Esophagus muscularis mucosa (tissue), 4 donors: ENCODE measurements at places on chromosomes 13 and 19. TPM values are rescaled to one million over a fixed set of nuclear protein-coding genes. Genes with fewer than 3 reads are reported as not detected.
A peak's percentile ranks its signal among the peaks of the same experiment; 100 is the strongest.

- no peaks in the 10 kb centered on the region for H3K36me3 ChIP-seq
- DNase-seq, result no peak
- no peak overlapping the region for H3K4me3 ChIP-seq
- no peak overlapping the region for H3K27ac ChIP-seq
These were observed 23.2 kb downstream of the NALCN start for GRCh38 chr13:101393140-101393539.

GRCh38 chr13:46334035-46334822 lies 52.8 kb downstream of the RUBCNL start:
- no peaks in the 10 kb centered on the region for H3K36me3 ChIP-seq
- H3K27me3 ChIP-seq, result no peaks in the 10 kb centered on the region
- no peaks in the 10 kb centered on the region for H3K4me1 ChIP-seq

GRCh38 chr19:6551607-6552450 lies 21.0 kb downstream of the TNFSF9 start:
- no peaks in the 10 kb centered on the region for H3K27me3 ChIP-seq
- H3K4me1 ChIP-seq, result no peaks in the 10 kb centered on the region
- no peak for DNase-seq
- no peak overlapping the region for H3K4me3 ChIP-seq
- H3K27ac ChIP-seq, result no peak overlapping the region
- H3K36me3 ChIP-seq, result no peaks in the 10 kb centered on the region

DNA sequence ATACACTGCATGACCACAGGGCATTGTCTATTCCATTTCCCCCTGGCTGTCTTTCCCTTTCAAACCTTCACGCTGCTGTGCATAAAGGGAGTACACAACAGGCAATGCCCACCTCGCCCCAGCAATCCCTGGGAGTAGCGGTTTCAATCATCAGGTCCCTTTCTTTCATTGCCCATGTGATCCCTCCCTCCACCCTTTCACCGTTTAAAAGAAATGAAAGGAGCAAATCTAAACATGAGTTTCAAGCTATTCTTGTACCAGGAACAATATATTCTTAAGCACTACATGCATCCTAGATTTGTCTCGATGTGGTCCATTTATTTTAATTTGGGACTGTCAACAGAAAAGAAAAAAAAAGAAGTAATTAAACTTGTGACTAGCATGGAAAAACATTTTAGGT lies 123.4 kb upstream of the ARGLU1 start:
- no peaks in the 10 kb centered on the region for H3K36me3 ChIP-seq
- H3K27me3 ChIP-seq, result no peaks in the 10 kb centered on the region
- peak; percentile 60 for DNase-seq

GRCh38 chr13:50766013-50766412 lies 77.5 kb downstream of the DLEU7 start:
- H3K36me3 ChIP-seq, result no peaks in the 10 kb centered on the region
- no peak overlapping the region for H3K4me3 ChIP-seq
- H3K27ac ChIP-seq, result no peak overlapping the region
- H3K4me1 ChIP-seq, result no peaks in the 10 kb centered on the region
- no peaks in the 10 kb centered on the region for H3K27me3 ChIP-seq

DNA sequence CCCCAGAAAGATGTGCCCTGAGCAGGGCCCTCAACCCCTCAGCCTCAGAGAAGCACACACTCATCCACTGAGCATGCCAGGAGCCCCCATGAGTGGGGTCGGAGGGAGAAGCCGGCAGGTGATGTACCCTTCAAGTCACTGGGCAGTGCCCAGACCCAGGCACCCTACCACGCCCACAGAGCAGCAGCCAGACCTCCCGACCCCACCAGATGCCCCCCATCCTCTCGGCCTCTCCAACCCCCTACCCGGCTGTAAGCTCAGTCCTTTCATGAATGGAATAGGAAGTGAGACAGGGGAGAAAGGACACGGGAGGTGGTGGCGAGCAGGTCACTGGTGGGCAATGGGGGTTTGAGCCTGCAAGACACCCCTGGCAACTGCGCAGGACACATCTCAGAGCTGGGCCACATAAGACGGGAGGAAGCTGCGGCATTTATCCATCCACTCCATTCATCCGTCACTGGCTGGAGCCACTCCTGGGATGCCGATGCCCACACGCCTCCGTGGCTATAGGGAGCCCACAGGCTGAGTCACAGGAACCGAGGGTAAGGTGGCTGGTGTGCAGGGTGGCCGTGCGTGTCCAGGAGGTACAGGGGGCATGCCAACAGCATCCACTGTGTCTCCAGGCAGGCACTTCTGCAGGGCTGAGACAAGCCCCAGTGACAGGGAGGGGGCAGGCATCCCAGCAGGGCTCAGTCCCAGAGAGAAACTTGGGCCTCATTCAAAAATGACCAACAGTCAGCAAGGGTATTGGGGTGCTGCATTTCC lies 23.8 kb upstream of the VSTM2B start:
- peaks cover 25% of the 10 kb centered on the region for H3K27me3 ChIP-seq
- DNase-seq, result no peak
- no peaks in the 10 kb centered on the region for H3K36me3 ChIP-seq
- no peak overlapping the region for H3K27ac ChIP-seq

GRCh38 chr19:9406798-9407352 lies 28.5 kb downstream of the ZNF266 start:
- peaks cover 2% of the 10 kb centered on the region for H3K36me3 ChIP-seq
- H3K4me3 ChIP-seq, result peak overlapping the region; percentile 54
- H3K27ac ChIP-seq, result peak overlapping the region; percentile 62

- H3K27me3 ChIP-seq, result no peaks in the 10 kb centered on the region
- H3K4me1 ChIP-seq, result no peaks in the 10 kb centered on the region
- no peak for DNase-seq
- H3K36me3 ChIP-seq, result no peaks in the 10 kb centered on the region
These were observed 1783.5 kb downstream of the SLITRK5 start for GRCh38 chr13:89454681-89455080.

GRCh38 chr19:54429176-54429495 lies 13.9 kb downstream of the TTYH1 start:
- H3K27ac ChIP-seq, result no peak overlapping the region
- no peaks in the 10 kb centered on the region for H3K36me3 ChIP-seq
- H3K4me1 ChIP-seq, result peaks cover 18% of the 10 kb centered on the region

DNA sequence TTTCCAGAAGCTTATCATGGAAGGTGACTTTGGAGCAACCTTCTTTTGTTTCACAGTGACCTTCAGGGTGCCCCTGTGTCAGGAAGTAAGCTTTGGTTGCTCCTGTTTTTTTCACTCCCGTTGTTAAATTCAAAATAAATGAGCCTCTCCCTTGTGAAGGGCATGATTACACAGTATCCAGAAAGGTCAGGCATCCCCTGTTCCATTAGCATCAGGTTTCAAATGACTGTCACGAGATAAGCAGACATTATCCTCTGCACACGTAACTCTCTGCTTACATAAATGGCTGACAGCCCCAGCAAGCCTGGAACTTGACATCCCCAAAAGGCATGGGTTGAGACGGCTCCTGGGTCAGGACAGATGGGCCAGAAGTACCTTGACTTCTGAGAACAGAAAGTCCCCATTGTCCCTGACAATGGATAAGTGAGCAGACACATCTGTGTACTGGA lies 52.0 kb downstream of the RAB20 start:
- H3K4me3 ChIP-seq, result no peak overlapping the region
- H3K4me1 ChIP-seq, result peaks cover 56% of the 10 kb centered on the region
- no peaks in the 10 kb centered on the region for H3K27me3 ChIP-seq
- DNase-seq, result no peak
- H3K36me3 ChIP-seq, result peaks cover 53% of the 10 kb centered on the region

DNA sequence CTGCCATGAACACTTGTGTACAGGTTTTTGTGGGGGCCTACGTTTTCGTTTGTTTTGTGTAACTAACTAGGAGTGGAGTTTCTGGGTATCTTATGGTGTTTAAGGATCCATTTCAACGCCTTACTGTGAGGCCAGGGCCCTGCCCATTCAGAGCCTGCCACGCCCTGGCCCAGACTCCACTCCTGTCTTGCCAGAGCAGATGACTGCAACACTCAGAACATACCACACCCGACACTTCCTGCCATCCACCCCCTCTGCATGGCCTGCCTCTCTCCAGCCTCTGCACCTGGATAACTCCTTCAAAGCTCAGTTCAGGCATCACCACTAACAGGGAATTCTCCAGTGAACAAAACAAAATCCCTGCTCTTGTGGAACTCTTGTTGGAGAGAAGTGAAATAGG lies 43.2 kb downstream of the RGCC start:
- H3K27me3 ChIP-seq, result no peaks in the 10 kb centered on the region
- no peak overlapping the region for H3K27ac ChIP-seq
- H3K36me3 ChIP-seq, result no peaks in the 10 kb centered on the region
- DNase-seq, result peak; percentile 79
- no peak overlapping the region for H3K4me3 ChIP-seq

- H3K27me3 ChIP-seq, result peaks cover 6% of the 10 kb centered on the region
- no peak overlapping the region for H3K27ac ChIP-seq
- H3K4me1 ChIP-seq, result no peaks in the 10 kb centered on the region
- peak; percentile 37 for DNase-seq
- H3K36me3 ChIP-seq, result no peaks in the 10 kb centered on the region
These were observed 111.5 kb downstream of the URI1 start for GRCh38 chr19:30053558-30053957.

- H3K27me3 ChIP-seq, result no peaks in the 10 kb centered on the region
- no peaks in the 10 kb centered on the region for H3K36me3 ChIP-seq
- H3K4me1 ChIP-seq, result peaks cover 16% of the 10 kb centered on the region
- H3K27ac ChIP-seq, result peak overlapping the region; percentile 93
- peak overlapping the region; percentile 82 for H3K4me3 ChIP-seq
These were observed 12.6 kb upstream of the ZNF414 start for GRCh38 chr19:8526345-8527091.

- H3K27ac ChIP-seq, result no peak overlapping the region
- H3K27me3 ChIP-seq, result no peaks in the 10 kb centered on the region
- H3K4me3 ChIP-seq, result no peak overlapping the region
- no peaks in the 10 kb centered on the region for H3K4me1 ChIP-seq
- DNase-seq, result no peak
These were observed 48.7 kb downstream of the CCNE1 start for GRCh38 chr19:29860492-29860891.

DNA sequence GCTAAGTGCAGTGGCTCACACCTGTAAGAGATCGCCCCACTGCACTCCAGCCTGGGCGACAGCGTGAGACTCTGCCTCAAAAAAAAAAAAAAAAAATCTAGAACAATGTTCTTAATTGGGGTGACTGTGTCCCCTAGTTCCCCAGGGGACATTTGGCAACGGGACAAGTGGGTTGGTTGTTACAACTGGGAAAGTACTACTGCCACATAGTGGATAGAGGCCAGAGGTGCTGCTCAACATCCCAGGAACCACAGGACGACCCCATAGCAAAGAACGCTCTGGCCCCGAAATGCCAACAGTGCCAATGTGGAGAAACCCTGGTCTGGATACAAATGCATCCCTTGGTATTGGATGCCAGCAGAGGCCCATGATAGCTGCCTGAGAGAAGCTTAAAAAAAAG lies 11.8 kb downstream of the NLRP12 start:
- peaks cover 3% of the 10 kb centered on the region for H3K27me3 ChIP-seq
- no peaks in the 10 kb centered on the region for H3K4me1 ChIP-seq
- no peak for DNase-seq
- no peak overlapping the region for H3K4me3 ChIP-seq
- H3K27ac ChIP-seq, result no peak overlapping the region

DNA sequence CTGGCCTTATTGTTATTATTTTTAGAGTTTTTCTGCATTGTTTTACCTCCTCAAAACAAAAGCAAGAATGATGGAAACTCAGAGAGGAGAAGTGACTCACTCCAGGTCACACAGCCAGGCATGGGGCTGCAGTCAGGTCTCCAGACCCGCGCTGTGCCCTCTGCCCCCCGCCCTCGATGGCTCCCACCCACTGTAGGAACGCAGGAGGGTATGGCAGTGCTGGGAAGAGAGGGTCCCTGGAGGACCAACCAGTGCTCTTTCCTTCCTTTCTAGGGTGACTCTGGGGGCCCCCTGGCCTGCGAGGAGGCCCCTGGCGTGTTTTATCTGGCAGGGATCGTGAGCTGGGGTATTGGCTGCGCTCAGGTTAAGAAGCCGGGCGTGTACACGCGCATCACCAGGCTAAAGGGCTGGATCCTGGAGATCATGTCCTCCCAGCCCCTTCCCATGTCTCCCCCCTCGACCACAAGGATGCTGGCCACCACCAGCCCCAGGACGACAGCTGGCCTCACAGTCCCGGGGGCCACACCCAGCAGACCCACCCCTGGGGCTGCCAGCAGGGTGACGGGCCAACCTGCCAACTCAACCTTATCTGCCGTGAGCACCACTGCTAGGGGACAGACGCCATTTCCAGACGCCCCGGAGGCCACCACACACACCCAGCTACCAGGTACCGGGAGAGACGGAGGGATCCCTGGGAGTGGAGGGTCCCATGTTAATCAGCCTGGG lies 5.6 kb downstream of the TIMM13 start:
- H3K27me3 ChIP-seq, result no peaks in the 10 kb centered on the region
- H3K4me1 ChIP-seq, result peaks cover 44% of the 10 kb centered on the region
- no peak for DNase-seq
- H3K36me3 ChIP-seq, result peaks cover 10% of the 10 kb centered on the region

The PNMA8B gene
- 3.3 TPM for total RNA-seq

The EGLN2 gene
- 108 TPM for total RNA-seq

The ANKRD24 gene
- total RNA-seq, result 0.66 TPM

The CNN1 gene
- 3,006 TPM for total RNA-seq

The ELSPBP1 gene
- not detected for total RNA-seq

The SYNGR4 gene
- not detected for total RNA-seq

The ZNF600 gene
- total RNA-seq, result 5.9 TPM

The KLF12 gene
- total RNA-seq, result 13.8 TPM

The S1PR4 gene
- total RNA-seq, result 2.6 TPM

The IL12RB1 gene
- 0.91 TPM for total RNA-seq

The DLL3 gene
- not detected for total RNA-seq
